Activated CD4-positive, alpha-beta T cell treated with anti-CD3 and anti-CD28 coated beads for 48 hours (primary cell): ENCODE measurements at places on chromosomes 1 and 21.

DNA sequence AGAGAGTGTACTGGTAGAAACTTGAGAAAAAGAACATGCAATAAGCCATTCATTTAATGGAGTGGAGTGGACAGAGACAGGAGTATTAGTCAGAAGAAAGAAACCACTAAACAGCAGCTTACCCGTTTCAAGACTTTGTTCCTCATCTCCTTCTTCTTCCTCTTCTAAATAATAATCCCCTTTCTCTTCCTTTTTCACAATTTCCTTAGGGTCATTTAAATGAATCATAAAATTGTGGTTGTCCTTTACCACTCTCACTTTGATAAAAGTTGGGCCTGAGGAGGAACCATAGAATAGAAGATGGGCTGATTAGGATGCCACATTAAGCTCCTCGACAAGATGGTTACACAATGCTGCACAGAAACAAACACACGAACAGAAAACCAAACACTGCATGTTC, 109.6 kb downstream of the WDR3 start:
- no peak for DNase-seq

- DNase-seq, result no peak
These were observed 37.6 kb upstream of the CLIC4 start for GRCh38 chr1:24707687-24708086.

DNA sequence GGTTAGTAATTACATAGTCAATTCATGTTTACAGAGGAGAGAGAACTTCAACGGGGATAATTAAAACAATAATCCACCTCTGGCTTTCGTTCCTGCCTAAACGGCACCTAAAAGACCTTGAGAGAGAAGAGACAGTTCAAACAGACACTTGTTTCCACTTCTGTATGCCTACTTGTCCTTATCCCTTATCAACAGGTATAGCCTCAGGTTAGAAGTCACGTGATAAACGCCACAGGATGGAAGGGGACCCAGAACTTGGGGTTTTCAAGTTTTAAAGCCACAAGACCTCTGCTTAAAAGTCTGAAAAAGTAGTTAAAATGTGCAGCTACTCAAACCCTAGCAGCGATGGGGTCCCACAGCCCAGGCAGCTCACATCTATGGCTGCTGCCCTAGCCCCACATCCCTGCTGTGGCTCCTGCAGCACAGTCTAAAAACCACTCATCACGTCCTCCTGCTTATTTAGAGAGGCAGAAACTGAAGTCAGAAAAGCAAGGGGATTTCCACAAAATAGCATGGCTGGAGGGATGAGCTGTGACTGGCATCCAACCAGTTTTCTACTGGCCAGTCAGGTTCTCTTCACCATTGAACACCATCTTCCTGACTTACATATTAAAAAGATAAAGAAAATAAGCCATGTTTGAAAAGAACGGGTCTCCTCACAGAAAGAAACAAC, 51.2 kb upstream of the SEC16B start:
- no peak for DNase-seq

DNA sequence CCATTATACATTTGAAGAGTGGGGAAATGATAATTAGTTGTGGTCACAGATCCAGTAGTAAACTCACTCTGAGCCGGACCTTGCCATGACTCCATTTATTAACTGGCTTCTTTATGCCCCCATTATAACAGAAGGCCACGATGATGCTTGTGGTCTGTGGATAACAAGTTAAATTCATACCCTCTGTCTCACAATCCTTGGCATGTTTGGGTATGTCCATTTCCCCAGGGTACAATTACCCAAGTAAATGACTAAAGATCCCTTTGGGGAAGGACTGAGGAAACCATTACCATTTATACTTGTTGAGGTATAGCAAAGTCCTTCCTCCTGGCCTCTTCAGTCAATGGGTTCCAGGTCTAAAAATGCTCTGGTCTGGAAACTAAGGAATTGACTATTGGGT, 7.3 kb upstream of the USP1 start:
- DNase-seq, result no peak

GRCh38 chr1:107010582-107010981, 45.9 kb upstream of the PRMT6 start:
- no peak for DNase-seq

DNA sequence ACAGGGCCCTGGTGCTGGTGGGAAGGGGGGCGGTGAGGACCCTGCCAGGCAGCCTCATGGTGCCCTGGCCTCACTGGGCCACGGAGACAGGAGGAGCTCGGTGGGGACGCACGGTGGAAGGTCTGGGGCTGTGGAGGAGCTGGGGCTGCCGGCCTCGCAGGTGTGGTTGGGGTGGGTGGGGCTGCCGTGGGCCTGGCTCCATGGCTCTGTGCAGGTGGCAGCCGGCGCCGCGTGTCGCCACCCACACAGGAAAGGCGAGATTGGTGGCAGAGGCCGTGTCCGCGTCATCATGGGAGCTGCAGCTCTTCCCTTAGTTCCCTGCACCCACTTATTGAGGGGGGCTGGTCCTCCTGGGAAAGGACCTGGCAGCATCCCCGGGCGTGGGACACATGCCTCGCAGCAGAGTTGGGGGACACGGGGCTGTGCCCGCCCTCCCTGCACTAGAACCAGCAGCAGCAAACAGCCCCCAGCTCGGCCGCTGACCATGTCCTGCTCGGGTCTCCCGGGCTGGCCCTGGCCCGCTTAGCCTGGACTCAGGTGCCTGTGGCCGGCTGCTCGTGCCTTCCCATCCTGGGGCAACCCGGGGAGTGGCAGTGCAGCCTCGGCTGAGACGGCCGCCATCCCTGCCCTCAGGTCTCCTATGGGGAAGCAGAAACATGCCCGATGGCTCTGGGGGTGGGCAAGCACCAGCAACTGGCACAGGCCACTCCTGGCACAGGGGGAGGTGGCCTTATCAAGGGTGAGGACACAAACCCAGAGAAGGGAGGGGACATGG, 7.5 kb upstream of the TTC34 start:
- no peak for DNase-seq

- DNase-seq, result no peak
These were observed 45.0 kb upstream of the ADARB1 start for GRCh38 chr21:45029298-45029947.

DNA sequence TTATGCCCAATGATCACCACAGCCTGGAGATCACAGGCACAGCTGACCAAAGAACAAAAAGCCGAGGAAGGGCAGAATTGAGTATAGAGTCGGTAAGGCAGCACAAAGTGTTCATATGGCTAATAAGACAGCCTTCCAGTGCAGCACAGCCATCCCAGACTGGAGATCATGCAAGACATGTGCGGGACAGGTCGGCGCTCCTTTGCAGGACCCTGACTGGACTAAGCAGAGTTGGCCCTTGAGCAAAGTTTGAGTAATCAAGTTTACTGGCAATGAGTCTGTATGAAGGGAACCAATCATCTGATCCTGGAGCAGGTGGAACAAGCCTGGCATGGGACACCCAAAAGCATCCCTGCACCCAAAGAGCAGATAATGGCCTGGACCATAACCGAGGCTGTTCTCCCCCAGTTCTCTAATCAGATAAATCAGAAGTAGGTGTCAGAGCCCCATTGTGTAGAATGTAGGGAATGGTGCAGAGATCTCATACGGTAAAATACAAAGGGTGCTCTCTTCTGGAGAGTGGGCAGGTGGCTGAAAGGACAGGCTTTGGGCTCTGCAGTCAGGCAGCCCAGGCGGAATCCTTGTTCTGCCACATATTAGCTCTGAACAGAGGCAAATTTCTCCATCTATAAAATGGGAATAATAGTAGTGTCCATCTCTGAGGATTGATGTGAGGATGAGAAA, 10.7 kb upstream of the DNASE2B start:
- DNase-seq, result no peak

DNA sequence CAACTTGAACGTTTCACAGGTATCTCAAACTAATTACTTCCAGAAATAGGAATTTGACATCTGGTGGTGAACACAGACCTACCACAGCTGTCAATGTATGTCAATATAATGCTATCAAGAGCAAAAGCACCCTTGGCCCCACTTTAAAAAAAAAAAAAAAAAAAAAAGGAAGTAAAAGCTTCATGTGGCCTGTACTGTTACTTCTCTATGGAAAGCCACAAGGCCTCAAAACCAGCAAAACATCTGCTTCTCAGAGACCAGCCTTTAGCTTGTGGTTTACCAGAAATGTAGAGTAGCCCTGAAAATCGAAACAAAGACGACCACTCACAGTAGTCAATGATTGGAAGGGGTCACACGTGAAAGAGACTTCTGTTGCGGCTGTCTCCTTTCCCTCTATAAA, 109.6 kb downstream of the SLC45A1 start:
- no peak for DNase-seq

- DNase-seq, result no peak
These were observed 55.2 kb upstream of the WDR26 start for GRCh38 chr1:224489534-224490365.

GRCh38 chr1:91637539-91637994, 136.9 kb downstream of the CDC7 start:
- no peak for DNase-seq

DNA sequence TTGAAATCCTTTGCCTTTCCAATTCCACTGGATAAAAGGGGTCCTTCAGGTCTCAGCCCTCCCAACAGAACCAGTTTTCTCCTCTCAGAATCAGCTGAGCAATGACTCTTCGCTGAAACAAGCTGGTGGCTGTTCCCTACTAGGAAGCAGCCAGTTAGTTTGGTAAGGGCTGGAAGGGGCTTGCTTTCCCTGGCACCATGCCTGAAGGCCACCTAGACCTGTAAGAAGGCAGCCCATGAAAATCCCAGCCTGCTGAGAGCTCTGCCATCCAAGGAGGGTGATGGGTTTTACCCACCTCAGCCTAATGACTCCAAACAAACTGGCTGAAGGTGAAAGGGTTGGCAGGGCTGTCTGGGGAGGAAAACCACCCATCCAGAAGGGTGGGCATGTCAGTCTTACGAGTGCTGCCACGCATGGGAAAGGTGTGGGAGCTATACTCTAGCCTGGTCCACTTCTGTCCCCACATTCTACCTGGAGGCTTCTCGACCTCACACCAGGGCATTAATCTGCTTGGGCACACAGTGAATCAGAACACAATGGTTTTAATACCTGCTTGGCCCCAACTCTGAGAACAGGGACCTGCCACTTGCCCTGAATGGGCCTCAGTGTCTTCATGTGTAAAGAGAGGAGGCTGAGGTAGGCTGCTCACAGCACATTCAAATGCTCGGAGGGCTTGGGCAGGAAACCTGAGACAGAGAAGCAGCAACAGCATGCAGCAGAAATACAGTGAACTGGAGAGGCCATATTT, 53.0 kb downstream of the CD46 start:
- no peak for DNase-seq

DNA sequence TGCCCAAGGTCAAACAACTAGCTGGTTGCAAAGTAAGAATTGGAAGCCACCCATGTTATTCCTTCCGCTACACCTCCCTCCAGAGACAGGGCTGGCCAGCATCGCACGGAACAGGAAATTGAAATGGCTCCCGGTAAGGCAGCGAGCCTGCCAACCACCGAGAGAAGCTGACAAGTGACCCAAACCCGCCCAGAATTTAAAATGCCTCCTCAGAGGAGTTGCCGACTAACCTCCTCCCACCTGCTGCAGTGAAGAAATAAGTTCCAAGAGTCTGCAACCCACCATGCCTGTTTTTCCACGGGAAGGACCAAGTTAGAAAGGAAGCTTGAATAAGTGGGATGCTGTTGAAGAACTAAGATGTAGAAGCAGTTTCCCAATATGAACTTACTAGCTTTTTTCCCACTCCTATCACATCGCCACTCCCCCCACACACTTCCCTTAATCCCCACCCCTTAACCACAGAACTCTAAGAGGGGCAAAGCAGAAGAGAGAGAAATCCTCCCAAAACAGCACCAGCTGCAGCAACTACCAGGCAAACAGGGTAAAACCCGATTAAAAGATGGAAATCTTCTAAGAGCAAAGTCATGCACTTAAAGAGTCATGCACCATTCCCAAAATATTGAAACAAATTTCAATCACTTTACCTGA, 78.6 kb downstream of the TIAM1 start:
- DNase-seq, result no peak

GRCh38 chr21:45573452-45574035, 31.3 kb upstream of the SLC19A1 start:
- DNase-seq, result no peak

GRCh38 chr1:166514067-166514466, 325.2 kb upstream of the POGK start:
- DNase-seq, result no peak

GRCh38 chr1:13764588-13765332, 64.8 kb downstream of the PRDM2 start:
- DNase-seq, result no peak

DNA sequence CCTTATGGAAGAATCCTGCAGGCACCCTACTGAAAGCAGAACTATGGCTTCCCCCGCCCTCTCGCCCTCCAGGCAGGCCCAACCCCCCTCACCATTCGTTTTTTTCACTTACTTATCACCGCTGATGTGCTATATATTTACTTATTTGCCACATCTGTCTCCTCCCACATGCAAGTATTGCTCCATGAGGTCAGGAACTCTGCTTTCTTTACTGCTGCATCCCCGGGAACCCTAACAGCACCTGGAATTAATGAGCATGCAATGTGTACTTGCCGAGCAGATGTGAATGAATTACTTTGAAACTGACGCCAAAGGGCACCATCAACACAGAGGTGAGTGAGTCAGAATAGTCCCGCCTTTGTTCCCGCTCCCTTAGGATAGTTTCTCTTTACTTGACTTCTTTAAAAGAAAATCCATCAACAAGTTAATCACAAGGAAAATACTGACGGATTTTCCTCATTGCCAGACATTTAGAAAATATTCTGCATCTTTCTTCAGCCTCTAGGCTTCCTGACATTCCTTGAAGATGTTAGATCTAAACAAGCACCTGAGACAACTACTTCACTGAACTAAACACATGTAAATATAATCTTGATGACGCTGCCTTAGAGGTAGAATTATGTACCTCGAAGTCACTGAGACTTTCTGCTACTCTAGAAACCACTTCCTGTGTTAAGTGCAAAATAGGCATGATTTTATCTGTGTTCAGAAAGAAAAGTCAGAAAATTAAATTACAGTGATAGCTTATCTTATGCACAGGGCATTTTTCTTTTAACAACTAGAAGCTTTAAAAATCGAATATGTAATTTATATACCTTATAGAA, 17.5 kb upstream of the RAB4A start:
- peak; percentile 18 for DNase-seq

DNA sequence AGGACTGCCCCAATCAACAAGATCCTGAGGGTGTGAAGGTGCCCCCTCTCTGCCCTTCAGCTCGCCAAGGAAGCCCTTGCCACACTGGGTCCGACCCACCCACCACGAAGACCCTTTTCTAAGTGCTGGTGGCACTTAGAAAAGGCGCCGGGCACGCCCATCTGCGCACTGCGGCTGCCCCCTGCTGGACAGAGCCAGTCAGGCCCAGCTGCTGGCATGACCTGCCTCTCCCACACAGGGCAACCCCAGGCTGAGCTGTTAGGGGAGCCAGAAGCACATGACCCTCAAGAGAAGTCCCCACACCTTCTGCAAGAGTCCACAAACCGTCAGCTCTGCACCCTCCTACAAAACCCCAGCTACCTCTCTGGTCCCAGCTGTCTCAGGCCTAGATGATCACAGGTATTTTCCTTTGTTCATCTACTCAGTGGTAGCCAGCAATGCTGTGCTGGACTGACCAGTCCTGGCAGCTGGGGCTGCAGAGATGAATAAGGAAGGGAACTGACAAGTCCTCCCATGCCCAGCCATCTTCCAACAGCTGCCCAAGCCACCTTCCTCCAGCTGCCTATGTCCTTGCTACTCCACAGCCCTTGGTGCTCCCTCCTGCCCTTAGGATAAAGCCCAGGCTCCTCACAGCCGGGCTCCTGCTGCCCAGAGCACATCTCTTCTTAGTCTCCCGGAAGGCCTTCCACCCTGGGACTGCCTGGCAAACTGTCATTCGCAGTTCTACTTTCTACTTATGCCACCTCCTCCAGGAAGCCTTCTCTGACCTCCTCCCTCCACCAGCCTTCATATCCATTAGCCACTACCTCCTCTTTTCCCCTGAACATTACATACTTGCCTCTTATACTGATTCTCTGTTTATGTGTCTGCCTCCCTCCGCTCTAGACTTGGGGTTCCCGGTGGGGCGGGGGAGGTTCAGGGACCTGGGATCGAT, 39.8 kb upstream of the ZC3H12A start:
- DNase-seq, result peak; percentile 85
